ENCODE measurements at places on chromosomes 6 and 20.

- no peak for DNase-seq
Observed at GRCh38 chr6:75673884-75674283, 72.2 kb downstream of the SENP6 start.

DNA sequence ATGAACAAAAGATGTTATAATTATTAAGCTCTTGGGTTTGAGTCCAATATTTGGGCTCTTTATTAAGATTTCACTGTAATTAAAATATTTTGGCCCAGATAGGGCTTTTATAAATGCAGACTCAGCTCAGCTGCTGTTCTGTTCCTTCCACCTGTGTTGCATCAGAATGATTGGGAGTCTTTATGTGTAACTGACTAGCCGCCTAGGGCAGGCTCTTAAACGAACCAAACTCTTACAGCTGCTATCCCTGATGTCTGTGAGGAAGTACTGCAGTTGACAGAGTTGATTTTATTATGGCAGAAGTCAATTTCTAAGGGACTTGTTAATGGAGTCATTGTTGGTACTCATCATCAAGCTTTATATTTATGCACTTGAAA, 144.7 kb downstream of the MYO6 start:
- DNase-seq = no peak

DNA sequence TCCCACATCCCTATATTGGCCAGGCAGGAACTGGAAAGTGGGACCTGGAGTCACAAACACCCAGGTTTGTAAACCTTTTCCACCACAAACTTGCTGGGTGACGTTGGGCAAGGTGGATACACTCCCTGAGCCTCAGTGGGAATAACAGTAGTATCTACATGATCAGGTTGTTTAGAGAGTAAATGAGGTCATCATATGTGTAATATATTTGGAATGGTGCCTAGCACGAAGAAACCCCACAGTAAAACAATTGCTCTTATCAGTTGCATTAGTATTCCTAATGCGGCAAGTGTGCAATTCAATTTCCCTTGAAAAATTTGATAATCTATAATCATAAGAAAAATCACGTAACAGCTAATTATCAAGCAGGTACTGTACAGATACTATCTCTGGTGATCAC, 51.9 kb downstream of the HIVEP2 start:
- DNase-seq = no peak

DNA sequence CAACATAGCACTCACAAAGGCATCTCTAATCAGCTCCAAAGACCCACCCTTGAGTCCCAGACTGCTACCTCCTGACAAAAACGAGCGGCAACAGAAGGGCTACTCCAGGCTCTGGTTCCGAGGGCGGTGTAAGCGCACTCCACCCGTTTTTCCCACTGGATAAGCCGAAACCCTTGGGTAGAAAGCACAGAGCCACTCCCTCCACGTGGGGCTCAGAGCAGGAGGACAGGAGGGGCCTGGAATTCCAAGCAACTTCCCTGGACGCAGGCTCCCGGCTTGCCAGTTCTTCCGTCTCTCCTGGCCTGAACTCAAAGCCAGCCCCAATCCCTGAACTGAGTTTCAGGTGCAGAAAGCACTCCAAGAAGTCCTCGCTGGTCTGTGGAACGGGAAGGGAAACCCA, 7.4 kb downstream of the GMEB2 start:
- no peak for DNase-seq

- no peak for DNase-seq
Observed at GRCh38 chr6:125754566-125754965, 5.1 kb downstream of the HEY2 start.

- no peak for DNase-seq
Observed at GRCh38 chr20:38604873-38605303, 3.3 kb downstream of the ARHGAP40 start.

GRCh38 chr20:49303065-49303552, 25.3 kb upstream of the ZNFX1 start:
- no peak for DNase-seq

DNA sequence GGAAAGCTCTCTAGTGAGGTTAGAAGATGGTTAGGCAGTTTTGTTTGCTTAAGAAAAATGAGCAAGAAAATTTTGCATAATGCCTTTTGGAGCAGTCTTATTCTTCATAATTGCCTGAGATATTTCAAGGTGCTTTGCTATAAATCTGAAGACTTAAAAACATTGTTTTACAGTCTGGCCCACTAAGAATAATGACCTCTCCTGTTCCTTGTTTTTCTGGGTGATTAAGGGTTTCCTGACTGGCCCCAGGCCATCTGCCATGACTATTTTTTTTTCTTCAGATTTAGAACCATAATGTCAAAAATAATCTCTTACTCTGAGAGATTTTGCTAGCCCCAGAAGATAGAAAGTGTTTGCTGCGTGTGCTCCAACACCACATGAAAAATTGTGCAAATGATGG, 72.3 kb upstream of the CENPW start:
- DNase-seq = no peak

DNA sequence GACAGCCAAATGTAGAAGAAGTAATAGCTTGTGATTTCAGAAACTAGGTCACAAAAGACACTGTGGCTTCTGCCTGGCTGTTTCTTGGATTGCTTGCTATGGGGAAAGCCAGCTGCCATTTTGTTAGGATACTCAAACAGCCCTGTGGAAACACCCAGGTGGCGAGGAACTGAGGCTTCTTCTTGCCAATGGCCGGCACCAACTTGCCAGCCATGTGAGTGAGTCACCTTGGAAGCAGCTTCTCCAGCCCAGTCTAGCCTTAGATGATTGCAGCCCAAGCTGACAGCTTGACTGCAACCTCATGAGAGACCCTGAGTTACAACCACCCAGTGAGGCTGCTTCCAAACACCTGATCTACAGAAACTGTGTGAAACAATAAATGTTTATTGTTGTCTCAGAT, 11.9 kb upstream of the KIAA1755 start:
- DNase-seq = no peak

DNA sequence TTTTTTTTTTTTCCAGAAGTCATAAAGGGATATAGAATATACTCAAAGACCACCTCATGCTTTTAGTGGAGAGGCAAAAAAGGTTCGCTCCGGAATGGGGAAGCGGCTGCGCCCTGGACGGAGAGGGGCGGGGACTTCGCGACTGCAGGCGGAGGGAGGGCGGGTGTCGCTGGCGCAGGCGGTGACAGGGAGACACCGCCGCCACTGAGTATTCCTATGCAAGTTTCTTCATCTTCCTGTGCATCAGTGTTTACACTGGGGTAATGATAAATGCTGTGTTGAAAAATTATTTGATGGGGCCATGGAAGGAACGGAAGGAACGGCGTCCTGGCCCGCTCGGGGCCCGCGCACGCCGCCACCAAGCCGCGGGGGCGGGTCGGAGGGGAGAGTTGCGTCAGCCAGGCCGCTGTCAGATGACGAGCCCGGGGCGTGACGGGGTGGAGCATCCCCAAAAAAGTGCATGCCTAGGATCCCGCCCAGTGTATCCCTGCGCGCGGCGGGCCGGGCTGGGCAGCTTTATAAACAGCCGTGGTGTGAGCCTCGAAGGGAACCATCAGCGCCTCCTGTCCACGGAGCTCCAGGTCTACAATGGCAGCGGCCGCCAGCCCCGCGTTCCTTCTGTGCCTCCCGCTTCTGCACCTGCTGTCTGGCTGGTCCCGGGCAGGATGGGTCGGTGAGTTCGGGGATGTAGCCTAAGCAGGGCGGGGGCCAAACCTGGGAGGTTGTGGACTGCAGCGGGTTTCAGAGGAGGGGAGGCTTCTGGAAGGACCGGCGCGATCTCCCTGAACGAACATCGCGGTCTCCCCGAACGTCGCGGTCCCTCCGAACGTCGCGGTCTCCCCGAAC, at the start of gene ULBP1:
Gene ULBP1 (plus strand): TSS at position 482 of the 846 bp plus-strand sequence. CDS start 107 bp downstream, at position 589.
- DNase-seq = peak; percentile 59

DNA sequence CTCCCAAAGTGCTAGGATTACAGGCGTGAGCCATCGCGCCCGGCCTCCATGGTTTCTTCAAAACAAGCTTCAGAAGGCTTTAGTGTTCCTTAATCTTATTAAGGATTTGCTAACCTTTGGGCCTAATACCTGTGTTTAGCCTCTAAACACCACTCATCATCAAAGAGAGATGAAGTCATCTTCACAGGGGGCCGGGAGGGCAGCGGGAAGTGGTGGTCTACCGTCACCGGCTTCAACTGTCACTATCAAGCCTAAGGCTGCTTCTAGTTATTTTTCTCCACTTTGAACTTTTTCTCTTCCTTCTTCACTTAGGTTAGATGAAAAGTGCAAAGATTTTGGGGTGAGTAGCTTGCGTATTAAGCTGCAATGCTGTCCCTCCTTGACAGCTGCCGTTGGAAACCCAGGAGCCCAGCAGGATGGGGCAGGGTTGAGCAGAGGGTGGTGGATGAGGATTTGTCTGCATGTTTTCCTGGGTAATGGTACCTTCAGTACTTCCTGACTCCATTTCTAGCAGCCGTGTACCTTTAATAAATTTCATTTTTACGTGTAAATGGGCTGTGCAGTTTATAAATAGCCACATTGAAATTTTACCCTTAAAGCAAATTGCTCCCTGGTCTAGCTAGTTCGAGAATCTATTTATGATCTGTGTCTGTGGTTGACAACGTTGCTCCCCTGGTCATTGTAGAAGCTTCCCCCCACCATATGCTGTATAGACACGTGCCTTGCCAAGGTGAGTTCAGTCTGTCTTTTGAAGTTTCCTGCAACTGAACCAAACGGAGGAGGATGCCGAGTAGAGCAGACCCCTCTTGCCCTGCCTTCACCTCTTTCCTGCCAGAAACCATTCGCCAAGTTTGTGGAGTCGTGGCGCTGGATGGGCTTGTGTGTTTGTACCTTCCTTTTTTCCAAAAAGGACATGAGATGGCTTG, 64.8 kb downstream of the SYNJ2 start:
- no peak for DNase-seq

- peak; percentile 88 for DNase-seq
Observed at GRCh38 chr6:159968295-159969203, at the start of gene IGF2R. Gene IGF2R (plus strand): TSS chr6:159969082. CDS start chr6:159969247, 165 bp downstream.

DNA sequence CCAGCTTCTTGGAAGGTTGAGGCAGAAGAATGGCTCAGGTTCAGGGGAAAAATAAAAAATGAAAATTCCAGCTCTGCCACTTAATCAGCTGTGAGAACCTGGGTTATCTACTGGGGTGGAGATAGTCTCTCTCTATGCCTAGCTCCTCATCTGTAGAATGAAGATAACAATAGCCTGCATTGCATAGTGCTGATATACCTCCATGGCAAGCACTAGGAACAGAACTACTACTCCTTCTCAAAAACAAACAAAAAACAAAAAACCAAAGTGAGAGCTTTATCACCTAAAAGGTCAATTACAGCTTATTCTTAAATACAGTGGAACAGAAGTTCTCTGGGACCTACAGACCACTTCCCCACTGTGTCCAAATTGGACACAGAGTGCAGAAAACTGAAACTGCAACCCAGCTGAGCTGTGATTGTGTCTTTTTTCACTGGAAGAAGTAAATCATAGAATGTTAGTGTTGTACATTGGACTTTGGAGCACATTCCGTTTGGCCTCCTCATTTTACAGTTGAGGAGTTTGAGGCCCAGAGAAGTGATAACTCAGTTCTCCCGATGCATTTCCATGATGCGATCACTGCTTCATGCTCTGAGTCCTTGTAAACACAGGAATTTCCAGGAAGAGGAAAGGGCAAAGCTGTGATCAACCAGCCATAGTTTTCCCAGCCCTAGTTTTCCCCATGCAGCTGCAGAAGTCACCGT, 23.3 kb downstream of the MTFR2 start:
- DNase-seq = no peak

GRCh38 chr6:15907914-15908518, 220.9 kb upstream of the MYLIP start:
- DNase-seq = peak; percentile 12

All from SK-N-DZ (cell line).